ENCODE measurements at places on chromosomes 5 and 9.

GRCh38 chr5:103411711-103412110 lies 150.9 kb downstream of the NUDT12 start:
- no peak for DNase-seq

DNA sequence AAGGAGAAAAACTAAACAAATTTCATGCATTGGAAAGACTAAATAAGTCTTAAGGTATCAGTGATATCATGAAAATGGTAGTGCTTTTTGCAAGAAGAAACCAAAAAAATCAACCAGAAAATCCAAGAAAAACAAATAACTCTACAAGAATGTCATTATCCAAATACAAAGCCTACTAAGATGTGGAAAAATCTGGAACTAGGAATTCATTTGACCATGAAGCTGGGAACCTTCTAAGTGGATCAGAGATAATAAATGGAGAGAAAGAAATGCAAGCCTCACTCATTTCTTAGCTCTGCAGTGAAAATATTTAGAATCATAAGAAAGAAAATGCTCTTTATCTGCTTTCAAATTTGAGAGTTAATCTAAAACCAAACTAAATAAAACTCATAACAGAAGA lies 51.3 kb downstream of the RASEF start:
- DNase-seq: no peak

- DNase-seq: no peak
Measured at GRCh38 chr9:33105959-33106358, 29.5 kb upstream of the SMU1 start.

DNA sequence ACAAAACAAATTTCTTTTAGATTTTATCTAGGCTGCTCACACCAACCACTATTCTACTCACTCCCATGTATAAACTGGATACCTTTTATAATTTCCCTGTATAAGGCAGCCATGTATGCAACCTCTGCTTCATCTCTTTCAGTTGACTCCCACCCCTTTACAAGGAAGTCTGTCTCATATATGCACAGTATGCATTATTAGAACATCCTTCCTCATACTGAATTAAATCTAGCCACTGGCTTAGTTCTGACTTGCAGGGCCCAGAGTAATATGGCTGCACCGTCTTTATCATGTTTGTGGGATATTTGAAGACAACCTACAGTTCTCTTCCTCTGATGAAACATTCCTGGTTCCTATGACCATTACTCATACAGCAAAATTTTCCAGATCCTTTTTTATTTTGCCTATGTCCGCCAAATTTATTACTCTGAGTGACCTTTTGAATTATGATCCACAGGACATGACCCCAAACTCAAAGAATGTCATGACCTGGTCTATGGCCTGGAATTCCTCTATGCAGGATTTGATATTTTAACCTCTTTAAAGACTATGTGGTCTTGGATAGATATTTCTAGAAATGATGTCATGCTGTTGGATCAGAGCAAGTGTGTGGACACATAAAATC lies 76.6 kb upstream of the ITGA1 start:
- DNase-seq: no peak

DNA sequence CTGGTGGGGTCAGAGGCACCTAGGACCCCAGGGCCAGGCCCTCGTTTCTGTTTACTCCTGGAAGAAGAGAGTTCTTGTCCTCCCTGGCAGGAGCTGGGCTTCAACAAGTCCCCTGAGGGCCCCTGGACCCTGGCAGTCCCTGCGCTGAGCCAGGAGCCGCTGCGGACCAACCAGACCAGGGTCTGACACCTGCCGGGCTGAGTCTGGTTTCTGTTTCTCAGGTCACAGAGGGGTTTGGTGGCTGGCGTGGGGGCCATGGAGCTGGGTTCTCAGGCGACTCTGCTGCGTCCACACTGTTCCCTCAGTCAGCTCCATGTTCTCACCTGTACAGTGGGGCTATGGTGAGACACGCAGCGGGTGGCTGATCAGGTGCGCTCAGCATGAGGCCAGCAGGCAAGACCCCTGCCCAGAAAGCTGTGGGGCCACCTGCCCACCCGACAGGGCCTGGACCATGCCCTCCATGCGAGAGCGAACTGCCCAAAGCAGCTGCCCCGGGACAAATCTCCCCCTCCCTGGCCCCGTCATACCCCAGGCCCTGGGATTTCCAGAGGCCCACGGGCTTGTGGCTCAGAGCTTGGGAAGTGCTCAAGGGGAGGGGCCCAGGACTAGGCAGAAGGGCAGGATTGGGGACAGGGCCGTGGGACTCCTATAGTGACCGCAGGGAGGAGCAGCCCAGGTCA lies 17.9 kb upstream of the NOTCH1 start:
- DNase-seq: no peak

DNA sequence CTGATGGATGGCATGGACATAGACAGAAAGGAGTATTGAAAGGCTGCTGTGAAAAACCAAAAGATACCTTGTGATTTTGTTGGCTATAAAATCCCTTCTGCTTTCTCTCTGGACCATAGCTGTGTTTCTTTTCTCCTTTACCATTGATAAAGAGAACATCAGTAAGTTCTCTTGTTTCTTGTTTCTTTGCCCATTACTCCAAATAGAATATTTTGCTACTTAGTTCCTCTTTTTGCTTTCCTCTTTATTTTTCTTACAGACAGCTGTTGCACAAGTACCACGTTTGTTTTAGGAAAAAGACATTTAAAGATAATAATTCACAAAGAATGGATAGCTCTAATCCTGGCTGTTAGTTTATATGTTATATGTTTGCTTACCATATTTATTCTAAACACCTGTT lies 1129.2 kb downstream of the DTWD2 start:
- no peak for DNase-seq

- DNase-seq: no peak
Measured at GRCh38 chr9:126337729-126338372, 11.2 kb downstream of the MVB12B start.

- no peak for DNase-seq
Measured at GRCh38 chr5:77087484-77088261, 588 bp upstream of the ZBED3 start.

DNA sequence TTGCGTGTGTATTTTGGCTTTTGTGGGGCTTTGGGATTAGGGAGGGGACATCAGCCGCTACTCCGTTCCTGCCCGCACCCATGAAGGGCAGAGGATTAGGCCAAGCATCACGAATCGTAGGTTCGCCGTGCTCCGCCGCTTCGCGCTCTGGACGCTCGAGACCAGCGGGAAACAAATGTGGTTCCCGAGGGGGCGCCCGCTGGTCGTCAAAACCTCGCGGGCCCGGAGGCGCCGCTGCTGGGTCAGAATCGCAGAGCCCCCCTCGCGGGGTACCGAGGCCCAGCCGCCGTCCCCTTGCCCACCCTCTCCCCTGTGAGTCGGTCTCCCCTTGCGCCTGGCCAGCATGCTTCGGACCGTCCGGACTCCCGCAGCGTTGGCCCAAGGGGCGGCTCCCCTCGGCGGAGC lies 2.3 kb upstream of the PAX5 start:
- no peak for DNase-seq

GRCh38 chr9:133861086-133861485 lies 122.9 kb upstream of the SARDH start:
- no peak for DNase-seq

DNA sequence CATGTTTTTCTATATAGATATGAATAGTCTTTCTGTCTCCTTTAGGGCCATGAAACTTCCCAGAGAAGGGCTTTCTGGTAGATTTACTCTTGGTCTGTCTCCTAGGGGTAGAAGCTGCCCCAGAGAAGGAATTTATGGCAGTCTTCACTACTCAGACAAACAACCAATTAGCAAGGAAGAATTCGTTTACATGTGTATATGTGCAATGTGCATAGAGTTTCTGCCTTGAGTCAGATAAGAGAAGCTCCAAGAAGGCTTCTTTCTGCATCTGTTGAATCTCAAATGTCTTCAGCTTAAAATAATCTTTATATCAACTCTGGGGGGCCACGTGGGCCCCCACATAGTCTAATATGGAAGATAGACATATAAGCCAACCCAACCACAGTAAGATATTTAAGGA lies 7.6 kb upstream of the CLINT1 start:
- DNase-seq: no peak

DNA sequence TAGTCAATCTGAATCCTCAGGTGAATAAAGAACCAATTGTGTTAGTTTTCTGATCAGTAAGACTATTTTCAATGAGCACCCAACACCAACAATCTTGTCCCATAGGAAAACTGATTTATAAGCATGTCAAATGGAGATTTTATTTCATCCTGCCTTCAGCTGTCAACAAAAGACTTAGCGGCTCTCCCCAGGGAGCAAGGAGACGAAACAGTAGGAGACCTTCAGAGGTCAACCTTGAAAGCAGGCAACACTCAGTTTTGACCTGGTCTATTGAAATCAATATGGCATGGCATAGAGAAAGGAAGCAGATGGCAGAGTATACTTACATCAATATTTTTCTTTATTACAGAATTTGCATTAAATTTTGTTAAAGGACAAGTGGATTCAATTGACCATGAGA lies 34.1 kb downstream of the ZNF622 start:
- DNase-seq: no peak

GRCh38 chr9:136602193-136602885 lies 56.5 kb upstream of the NOTCH1 start:
- DNase-seq: no peak

DNA sequence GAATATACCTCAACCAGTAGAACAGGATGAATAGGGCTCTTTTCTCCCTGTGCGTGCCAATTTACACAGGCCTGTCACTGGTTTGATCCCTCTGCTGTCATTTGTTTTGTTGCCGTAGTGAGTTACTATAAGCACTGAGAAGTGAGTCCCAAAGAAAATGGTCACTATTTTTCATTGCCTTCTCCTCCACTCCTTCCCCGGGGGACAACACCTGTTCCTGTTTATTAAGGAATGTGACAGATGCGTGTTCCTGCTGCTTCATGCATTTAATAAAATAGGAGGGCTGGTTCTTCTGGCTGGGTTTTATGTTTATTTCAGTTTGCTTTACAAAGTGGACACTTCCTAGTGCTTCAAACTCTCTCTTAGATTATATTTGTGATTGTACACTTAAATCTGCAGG lies 6.4 kb downstream of the THBS4 start:
- DNase-seq: no peak

DNA sequence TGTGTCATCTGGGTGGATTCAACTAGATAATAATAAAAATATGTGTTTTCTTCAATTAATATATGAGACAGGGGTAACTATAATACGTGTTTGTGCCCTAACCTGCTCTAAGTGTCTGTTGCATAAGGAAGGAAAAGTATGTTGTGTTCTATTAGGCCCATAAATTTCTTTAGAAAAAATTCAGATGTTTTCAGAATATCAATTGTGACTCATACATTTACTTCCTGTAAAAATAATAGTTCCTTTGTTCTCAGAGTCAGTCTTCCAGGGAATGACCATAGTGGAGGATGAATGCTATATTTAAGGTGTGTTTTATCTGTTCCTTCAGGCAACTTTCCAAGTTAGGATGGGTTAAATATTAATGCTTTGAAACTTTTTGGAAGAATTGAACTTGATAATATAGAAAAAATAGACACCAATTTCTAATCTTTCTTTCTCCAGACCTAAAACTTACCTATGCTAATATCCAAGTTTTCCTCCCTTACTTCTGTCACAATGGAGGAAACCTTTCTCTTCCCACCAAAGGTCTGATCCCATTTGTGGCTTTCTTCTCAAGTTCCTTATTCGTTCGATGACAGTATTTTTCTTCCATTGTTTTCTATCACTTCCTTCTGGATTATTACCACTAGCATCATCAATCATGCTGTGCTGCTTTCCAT lies 49.9 kb downstream of the ISL1 start:
- no peak for DNase-seq

DNA sequence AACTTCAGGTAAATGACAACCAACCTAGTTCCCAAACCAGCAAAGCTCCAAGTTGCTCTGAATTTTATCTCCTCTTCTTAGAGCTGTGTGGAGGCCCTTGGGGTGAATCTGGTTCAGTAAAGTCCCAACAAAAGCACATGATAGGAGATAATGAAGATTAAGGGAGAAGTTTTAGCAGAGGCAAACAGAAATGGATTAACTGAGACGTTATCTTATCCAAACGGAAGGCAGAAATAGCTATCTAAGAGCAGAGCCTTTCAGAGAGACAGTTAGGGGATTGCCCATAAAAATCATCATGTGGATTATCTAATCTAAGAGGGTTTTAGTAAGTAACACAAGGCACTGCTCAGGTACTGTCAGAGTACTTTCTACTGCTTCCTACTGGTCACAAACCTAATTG lies 183.9 kb upstream of the ZNF618 start:
- no peak for DNase-seq

GRCh38 chr5:56625541-56625940 lies 189.8 kb upstream of the MAP3K1 start:
- no peak for DNase-seq

DNA sequence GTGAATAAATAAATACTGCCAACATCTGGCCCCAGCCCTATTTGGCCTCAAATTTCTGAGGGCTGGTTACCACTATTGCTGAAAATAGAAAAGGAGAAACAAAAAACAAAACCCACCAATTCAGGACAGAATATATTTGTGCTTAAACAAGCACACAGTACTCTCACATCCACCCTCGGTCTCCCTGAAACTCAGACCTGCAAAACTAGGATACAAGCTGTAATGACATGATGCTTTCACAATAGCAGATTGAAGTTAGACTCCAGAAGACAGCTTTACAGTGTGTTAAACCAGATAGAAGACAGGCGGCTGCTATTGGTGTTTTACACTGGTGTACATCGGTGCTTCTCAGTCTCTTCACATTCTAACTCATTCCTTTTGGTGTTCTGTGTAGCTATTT lies 214.9 kb upstream of the DMRT1 start:
- DNase-seq: no peak

DNA sequence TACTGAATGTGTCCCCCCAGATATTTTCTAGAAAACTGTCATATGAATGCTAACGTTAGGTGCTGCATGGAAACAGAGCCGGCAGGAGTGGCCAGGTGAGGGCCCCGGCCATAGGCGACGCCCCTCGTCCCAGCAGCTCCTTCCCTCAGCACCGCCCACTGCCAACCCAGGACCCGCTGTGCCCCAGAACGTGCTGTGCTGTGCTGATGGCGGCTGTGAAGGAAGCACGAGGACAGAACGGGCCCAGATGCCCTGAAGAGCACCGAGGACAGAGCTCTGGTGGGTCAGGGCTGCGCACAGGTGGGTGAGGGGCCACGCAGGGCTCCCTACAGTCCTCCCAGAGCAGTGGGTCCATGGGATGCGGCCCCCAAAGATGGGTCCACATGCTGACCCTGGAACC lies 30.3 kb downstream of the LPCAT1 start:
- DNase-seq: no peak

DNA sequence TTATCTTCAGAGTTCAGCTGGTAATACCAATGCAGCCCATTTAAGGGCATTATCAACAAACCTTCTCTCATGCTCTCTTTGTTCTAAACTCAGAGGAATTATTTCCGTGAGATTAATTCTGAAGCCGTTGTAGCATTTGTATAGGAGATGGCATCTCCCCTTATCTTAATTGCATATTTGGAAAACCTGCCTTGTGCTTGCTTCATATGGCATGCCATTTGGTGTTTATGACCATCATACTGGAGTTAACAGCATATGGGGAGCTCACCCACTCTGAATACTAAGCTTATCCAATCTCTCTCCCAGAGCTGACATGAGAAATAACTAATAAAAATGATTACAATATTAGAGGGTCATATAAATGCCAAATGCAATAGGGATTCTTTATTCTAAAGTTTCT lies 243.2 kb downstream of the BRINP1 start:
- no peak for DNase-seq

Measured in stimulated activated effector memory CD8-positive, alpha-beta T cell treated with anti-CD3 and anti-CD28 coated beads, Interleukin-12 subunit alpha, Interleukin-12 subunit beta, amount 100 ng/mL, for 72 hours (primary cell).